ENCODE measurements at places on chromosomes 6 and 20. TPM values are rescaled to one million over a fixed set of nuclear protein-coding genes. Genes with fewer than 3 reads are reported as not detected.

SPAG4 gene
- 2.6 TPM for total RNA-seq

GRCh38 chr20:61896058-61896961 lies 169.4 kb downstream of the TAF4 start:
- peak; percentile 54 for ATAC-seq

MRPL18 gene
- total RNA-seq, result 59.5 TPM

ADTRP gene
- 0.67 TPM for total RNA-seq

DNA sequence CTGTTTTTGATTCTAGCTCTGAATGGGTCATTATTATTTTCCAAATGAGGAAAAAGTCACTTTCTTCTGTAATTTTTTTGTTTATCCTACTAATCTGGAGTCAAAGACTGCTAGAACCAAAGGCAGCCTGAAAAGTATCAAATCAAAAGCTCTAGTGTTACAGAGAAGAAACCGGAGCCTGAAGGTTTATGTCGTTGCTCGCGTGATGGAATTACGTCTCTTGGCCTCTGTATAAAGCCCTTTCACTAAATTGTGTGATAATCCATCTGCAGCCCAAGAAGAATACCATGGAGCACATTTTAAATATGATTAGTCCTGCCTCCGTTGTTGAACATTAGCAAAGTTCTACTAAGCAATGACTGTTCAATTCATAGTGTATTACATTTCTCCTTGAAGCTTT lies 738.6 kb downstream of the C6orf118 start:
- ATAC-seq, result no peak

DNA sequence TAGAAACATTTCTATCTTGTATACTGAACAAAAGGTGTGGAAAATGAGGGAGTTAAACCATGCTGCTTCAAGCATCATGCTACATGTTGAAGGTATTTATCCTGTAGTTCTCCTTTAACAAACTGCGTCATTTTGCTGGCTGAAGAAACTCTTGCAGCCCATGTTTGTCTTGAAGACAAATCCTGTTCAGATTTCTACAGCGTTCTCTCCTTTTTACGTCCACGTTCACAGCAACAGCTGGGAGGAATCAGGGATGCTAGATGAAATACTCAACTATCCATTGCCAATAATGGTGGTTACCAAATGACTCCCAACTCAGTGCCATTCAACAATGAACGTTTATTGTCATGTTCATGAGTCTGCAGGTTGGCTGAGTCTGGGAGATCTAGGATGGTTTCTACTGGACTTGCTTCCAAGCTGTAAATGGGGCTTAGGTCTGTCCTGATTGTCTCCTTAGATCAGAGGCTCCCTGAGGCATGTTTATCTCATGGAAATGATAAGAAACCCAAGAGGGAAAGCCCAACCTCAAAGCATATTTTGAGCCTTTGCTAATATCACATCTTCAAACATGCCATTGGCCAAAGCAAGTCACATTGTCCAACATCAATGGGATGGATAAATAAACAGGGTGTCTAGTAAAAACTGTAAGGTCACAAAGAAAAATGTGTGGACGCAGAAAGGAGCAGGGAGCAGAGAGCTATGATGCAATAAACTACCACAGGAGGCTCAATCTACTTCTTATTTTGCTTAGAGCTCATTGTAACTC lies 2.7 kb upstream of the PLCB1 start:
- ATAC-seq, result no peak

DNA sequence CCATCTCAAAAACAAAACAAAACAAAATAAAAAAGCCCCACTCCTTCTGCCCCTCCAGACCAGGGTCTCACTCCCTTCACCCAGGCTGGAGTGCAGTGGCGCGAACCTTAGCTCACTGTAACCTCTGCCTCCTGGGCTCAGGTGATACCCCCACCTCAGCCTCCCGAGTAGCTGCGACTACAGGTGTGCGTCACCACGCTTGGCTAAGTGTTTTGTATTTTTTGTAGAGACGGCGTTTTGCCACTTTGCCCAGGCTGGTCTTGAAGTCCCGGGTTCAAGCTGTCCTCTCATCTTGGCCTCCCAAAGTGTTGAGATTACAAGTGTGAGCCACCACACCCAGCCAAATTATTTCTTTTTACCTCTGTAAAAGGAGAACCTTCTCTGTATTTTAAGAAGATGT lies 110.1 kb downstream of the NCOA3 start:
- no peak for ATAC-seq

FGD2 gene
- total RNA-seq, result 11.6 TPM

DNA sequence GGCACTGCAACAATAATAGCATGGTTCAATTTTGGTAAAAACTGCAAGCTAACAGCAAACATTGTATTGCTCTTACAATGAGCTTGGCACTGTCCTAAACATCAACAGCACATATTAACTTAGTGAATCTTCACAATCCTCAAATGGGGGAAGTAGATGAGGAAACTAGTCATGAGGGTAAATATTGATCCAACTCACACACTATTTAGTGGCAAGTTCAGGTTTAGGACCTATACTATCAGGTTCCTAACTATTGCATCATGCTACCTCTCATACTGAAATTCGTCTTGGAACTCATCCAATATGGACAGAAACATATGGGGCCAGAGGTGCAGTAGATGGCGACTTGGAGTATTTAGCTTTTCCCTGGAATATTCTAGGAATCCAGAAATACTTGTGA lies 34.2 kb downstream of the FKBP1C start:
- ATAC-seq, result no peak

GRCh38 chr6:36962874-36963273 lies 8.3 kb downstream of the PI16 start:
- ATAC-seq, result peak; percentile 58

DNA sequence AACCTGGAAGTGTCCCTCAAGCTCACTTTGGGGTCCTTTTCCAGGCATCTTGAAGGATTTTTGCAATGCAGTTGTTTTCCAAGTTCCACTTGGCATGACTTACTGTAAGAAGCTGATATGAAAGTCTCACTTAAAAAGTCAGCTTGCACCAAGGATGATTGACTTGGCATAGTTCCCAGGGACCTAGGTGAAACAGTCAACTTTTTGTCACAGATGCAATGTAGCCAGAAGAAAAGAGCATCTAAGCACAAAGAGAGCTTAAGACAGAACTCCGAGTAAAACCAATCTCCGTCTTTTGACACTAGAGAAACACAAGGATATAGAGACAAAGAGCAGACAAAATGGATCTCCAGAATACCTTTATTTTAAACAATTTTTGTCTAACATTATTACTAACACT lies 2.6 kb upstream of the ZSCAN12 start:
- ATAC-seq, result no peak

OTOR gene
- not detected for total RNA-seq

APOBEC2 gene
- 1.8 TPM for total RNA-seq

DNA sequence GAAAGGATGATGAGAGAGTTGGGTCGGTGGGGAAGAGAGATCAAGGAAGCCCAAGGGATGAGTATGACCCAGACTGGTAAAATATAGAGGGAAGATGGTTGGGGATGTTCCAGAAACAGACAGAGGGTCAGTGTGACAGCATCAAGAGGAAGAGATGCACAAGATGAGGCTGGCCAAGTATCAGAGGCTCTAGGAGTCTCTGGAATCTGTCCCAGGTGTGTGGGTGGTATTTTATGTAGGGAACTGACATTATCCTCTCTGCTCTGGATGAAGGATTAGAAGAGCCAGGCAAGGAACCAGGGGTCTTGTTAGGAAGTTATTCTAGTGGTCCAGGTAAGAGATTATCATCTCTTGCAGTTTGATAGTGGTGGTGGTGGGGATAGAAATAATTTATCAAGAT lies 3.6 kb downstream of the PAK5 start:
- ATAC-seq, result no peak

DNA sequence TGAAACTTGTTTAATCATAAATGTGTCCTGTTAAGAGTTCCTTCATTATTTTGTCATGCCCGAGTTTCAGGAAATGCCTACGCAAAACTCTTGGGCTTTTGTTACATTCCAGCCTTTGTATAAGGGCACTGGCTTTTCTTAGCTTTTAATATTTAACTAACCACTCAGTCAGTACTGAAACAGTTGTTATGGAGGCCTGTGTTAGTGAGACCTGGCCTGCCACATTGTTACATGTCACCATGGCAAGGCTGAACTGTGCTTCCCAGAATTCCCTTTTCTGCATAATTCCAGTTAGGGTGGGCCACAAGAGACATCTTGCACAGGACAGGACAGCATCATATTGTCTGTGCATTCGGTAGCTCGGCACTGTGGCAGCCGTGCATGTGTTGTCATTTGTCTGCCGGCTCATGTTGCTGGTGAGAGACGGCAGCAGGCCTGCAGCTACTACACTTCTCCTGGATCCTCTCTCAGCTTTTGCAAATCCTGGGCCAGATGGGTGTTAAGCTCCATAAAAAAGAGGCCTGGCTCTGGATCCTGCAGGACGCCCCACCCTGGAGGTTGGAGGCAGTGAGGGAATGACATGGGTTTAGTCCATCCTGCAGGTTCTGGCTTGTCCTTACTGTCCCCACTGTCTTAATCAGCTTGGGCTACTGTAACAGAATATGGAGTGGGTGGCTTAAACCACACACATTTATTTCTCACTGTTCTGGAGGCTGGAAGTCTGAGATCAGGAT lies 128.8 kb upstream of the DTNBP1 start:
- ATAC-seq, result no peak

GRCh38 chr6:139334806-139335446 lies 39.5 kb downstream of the CITED2 start:
- ATAC-seq, result peak; percentile 87

GRCh38 chr6:22807818-22808217 lies 238.5 kb downstream of the HDGFL1 start:
- ATAC-seq, result no peak

DNA sequence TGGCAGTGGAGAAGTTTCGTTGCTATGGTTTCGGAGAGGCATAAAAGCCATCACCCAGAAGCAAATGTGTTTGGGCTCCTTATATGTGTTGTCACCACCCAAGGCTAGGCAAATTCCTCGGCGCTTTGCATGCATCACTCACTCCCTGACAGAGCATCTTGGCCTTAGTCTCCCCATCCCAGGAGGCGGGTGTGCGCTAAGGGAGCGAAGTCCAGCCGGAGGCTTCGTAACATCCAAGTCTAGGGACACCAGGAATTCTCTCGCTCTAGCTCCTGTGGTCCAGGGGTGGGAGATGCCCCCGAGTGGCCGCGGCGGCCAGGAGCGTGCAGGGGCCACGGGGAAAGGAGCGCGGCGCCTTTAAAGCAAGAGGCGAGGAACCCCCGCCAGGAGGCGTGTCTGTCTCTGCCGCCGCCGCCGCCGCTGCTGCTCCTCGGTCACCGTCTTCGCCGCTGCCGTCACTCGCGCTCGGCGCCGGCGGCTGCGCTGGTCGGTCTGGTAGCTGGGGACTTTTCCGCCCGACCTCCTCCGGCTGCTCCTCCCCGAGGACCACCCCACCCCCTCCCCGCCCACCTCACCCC lies at the start of gene GRIK2:
TSS of gene GRIK2 (plus strand) at position 458 of the 578 bp plus-strand sequence.
- no peak for ATAC-seq

MEI4 gene
- 0.13 TPM for total RNA-seq

DNA sequence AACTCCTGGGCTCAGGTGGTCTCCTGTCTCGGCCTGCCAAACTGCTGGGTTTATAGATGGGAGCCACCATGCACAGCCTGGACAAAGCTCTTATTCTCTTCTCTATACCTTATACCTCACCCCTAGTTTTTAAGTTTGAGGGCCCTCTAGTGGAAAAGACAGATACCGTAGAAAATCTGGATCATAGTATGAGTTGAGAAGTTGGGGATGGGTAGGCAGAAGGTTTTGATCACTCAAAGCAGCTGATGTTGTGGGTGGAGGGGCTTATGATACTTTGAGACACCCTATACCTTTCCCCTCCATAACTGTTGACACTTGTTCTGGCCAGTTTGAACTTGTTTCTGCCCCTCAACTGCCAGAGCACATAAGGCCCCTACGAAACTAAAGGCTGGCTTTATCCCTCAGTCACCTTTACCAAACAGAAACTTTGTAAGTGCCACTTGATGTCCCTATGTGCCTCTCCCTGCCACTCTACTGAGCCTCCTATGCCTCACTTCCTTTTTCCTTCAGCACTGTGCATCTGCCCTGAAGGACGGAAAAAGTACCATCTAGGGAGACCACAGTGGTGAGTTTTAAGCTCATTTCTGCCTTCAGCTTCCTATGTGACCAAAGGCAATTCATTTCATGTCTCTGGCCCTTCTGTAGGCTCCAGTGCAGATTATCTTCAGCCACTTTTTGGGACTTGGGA lies 28.6 kb downstream of the RALY start:
- no peak for ATAC-seq

C20orf96 gene
- 0.93 TPM for total RNA-seq

DNA sequence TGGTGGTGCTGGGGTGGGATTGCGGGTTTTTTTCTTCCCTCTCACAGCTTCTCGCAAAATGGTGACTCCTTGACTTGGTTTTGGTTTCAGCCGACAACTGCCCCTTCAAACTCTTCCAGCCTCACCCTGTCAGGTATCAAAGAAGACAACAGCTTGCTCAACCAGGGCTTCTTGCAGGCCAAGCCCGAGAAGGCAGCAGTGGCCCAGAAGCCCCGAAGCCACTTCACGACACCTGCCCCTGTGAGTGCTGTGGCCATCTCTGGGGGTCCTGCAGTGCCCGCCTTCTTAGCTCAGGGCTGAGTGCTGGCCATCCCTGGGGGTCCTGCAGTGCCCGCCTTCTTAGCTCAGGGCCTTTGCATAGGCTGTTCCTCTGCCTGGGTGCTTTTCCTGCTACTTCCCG lies 11.8 kb downstream of the GTSF1L start:
- no peak for ATAC-seq

- ATAC-seq, result no peak
Observed at GRCh38 chr6:145652572-145652971, 82.7 kb downstream of the EPM2A start.

TCP11 gene
- not detected for total RNA-seq

- no peak for ATAC-seq
Observed at GRCh38 chr6:119314885-119315272, 34.7 kb downstream of the MAN1A1 start.

DNA sequence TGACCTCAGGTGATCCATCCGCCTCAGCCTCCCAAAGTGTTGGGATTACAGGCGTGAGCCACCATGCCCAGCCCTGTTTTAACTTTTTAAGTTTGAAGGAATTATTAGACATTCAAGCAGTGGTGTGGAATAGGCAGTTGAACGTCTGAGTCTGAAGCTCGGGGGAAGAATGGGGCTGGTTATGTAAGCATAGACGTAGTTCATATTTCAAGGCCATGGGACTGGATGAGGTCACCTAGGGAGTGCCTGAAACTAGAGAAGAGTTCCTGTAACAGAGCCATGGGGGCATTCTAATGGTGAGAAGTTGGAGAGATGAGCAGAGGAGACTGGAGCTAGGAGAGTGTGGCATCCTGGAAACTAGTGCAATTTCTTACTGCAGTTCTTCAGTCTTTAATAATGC lies 6.4 kb downstream of the CDKAL1 start:
- ATAC-seq, result no peak

All from gastroesophageal sphincter (tissue), 4 donors.